Renal cortex interstitium (tissue), 15 donors: ENCODE measurements at places on chromosomes 7 and 10. TPM values are rescaled to one million over a fixed set of nuclear protein-coding genes. Genes with fewer than 3 reads are reported as not detected.

DNA sequence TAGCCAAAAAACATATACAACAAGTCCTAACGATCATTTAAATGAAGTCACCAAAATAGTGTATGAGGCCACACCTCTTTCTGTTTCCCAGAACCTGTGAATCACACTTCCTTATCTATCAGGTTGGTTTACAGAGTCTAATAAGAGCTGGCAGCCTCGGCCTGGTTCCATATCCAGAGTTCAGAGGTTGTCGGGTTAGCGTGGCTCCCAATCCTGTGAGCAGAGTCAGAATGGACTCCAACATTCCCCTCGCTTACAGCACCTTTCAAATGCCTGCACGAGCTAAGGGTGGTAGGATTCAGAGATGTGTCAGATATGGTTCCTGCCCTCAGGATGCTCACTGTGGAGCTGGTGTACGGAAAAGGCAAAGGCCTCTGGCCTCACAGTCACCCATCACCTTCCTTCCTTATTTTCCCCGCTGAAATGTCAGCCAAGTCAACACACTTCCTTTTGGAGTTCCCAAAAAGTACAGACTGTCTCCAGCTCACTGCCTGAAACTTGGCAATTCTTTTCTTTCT is 6.0 kb downstream of the IL15RA start:
- no peak for DNase-seq

DNA sequence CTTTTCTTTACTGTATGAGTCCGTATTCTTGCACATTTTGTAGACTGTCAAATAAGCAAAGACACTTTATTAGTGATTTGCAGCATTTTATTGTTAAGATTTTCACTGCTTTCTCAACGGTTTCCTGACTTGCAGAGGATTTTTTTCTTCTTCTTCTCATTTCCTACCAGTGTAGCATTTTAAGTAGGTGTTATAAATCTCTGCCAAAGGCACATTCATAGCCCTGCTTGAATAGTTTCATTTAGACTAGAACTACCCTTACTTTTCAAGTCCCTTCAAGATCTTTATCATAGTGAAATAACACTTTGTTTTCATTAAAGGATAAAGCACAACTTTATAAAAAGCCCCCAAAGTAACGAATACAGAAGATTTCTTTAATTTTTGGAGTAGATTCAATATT is 271.4 kb downstream of the TSPAN12 start:
- DNase-seq, result peak; percentile 42

- peak; percentile 68 for DNase-seq
These were observed 18.7 kb upstream of the ITGA8 start for GRCh38 chr10:15738270-15738925.

- DNase-seq, result no peak
These were observed 67.8 kb upstream of the ATP6V0A4 start for GRCh38 chr7:138865843-138866242.

GRCh38 chr10:31320550-31321211 is 1.7 kb downstream of the ZEB1 start:
- DNase-seq, result no peak

- no peak for DNase-seq
These were observed 2.8 kb upstream of the CDH23 start for GRCh38 chr10:71393841-71394475.

GRCh38 chr7:44561962-44562621 is 11.6 kb downstream of the DDX56 start:
- DNase-seq, result no peak

DNA sequence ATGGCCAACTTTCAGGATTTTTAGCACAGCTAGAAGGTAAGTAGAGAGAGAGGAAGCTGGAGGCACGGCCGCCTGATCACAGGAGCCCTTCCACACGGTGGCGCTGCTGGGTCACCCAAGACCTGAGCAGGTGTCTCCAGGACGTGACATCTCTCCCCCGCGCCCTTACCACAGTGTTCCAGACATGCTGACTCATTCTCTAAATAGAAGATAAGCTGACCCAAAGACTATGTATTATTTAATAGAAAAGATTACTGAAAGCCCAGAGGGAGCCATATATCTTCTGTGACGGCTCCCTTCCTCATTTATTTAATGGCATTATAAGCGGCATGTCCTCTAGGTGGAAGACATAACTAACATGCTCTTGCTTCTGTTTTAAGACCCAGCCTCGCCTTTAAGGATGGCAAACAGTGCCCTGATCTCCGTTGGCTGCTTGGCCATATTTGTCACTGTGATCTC is 26.0 kb upstream of the MALSU1 start:
- DNase-seq, result peak; percentile 66

DNA sequence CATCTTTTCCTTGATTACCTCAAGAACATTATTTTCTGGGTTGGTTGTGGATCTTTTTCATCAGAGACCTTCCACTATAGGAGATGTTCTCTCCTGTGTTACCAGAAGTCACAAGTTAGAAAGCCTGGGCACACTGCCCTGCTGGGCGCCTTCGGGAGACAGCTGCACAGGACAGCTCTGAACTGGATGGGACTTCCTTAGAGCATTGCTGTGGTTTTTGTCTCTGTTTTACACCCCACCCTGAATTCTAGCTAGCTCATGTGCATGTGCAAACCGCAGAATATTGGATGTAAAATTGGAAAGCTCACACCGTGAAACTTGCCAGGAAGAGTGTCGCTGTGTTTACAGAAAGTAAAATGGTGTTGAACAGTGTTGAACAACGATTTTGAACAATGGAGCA is 54.4 kb upstream of the SEC61G start:
- DNase-seq, result no peak

- DNase-seq, result peak; percentile 21
These were observed 7.1 kb upstream of the SEMA3E start for GRCh38 chr7:83655951-83656556.

- DNase-seq, result no peak
These were observed 262.8 kb downstream of the ZEB1 start for GRCh38 chr10:31581741-31582323.

- DNase-seq, result no peak
These were observed 65.7 kb downstream of the CHST15 start for GRCh38 chr10:124027651-124028050.

- no peak for DNase-seq
These were observed 117.9 kb downstream of the ADCY1 start for GRCh38 chr7:45692031-45692430.

GRCh38 chr10:3400348-3400747 is 227.8 kb upstream of the PITRM1 start:
- no peak for DNase-seq

DNA sequence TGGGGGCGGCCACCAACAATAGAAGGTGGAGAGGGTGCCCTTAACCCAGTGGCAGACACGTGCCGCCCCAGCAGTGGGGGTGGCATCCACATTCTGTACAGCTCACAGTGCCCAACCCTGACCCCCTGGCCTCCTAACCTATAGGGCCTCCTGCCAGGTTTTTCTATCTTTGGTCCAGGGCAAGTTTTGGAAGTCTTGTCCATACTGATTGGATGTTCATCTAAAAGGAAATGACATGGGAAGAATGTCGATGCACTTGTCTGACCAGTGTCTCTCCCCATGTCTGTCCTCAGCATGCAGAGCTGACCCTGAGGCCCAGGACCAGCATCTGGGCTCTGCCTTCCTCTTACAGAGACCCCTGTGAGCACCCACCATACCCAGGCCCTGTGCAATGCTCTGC is 32.3 kb upstream of the ANTXRL start:
- DNase-seq, result no peak

Gene MOGAT3
- 0.53 TPM for polyA plus RNA-seq

Gene ENTPD7
- polyA plus RNA-seq, result 20.8 TPM

Gene ADGRA1
- polyA plus RNA-seq, result 0.95 TPM

Gene H2BK1
- polyA plus RNA-seq, result not detected

Gene SPAM1
- polyA plus RNA-seq, result not detected

Gene PRKG1
- 13.7 TPM for polyA plus RNA-seq

Gene AEBP1
- polyA plus RNA-seq, result 81.7 TPM

Gene MBL2
- polyA plus RNA-seq, result not detected

Gene PNLIPRP2
- polyA plus RNA-seq, result not detected

Gene OPALIN
- not detected for polyA plus RNA-seq

Gene SP8
- polyA plus RNA-seq, result not detected

Gene PPP1R17
- polyA plus RNA-seq, result not detected

Gene PRPS1L1
- not detected for polyA plus RNA-seq

Gene FAM13C
- 7.6 TPM for polyA plus RNA-seq

Gene HTR5A
- not detected for polyA plus RNA-seq
